ENCODE measurements at places on chromosomes 7 and 10.

DNA sequence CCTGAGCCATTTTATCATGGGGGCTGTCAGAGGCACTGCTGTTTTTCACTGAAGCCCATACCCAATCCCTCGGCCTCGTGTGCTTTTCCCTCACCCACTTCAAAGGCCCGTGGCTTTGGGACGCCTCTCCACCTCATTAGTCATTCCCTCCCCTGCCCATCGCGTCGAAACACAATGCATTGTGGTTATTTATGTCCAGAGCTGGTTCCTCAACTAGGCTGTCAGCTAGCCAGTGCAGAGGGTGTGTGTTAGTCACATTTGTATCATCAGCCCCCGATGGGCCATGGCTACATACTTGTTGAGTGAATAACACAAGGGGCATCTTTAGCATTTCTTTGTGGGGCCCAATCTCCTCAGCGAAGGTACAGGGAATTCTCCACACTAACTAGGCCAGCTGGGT, 3.8 kb upstream of the CRCP start:
- no peak for DNase-seq

- no peak for DNase-seq
Observed at GRCh38 chr7:119397156-119397555, 875.8 kb upstream of the KCND2 start.

GRCh38 chr7:124672011-124672410, 93.6 kb downstream of the GPR37 start:
- no peak for DNase-seq

DNA sequence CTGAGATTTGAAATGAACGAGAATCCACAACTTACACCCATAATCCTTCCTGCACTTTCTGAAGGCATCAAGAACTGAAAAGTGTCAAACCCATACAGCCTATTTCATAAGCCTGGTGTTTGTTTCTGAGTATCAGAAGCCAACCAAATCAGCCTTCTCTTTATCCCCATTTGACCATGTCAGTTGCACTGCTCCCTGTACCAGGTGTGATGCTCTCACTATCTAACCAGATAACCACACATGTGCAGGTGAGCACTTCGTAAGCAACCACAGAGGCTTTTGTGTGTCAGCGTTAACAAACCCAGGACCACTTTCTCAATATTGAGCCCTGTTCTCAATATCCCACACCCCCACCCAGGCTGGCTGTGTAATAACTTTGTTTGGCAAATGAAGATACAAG, 114.4 kb downstream of the DOCK4 start:
- DNase-seq = no peak

- no peak for DNase-seq
Observed at GRCh38 chr10:32104181-32104580, 48.0 kb upstream of the KIF5B start.

- no peak for DNase-seq
Observed at GRCh38 chr7:93594250-93594649, 19.7 kb upstream of the CALCR start.

DNA sequence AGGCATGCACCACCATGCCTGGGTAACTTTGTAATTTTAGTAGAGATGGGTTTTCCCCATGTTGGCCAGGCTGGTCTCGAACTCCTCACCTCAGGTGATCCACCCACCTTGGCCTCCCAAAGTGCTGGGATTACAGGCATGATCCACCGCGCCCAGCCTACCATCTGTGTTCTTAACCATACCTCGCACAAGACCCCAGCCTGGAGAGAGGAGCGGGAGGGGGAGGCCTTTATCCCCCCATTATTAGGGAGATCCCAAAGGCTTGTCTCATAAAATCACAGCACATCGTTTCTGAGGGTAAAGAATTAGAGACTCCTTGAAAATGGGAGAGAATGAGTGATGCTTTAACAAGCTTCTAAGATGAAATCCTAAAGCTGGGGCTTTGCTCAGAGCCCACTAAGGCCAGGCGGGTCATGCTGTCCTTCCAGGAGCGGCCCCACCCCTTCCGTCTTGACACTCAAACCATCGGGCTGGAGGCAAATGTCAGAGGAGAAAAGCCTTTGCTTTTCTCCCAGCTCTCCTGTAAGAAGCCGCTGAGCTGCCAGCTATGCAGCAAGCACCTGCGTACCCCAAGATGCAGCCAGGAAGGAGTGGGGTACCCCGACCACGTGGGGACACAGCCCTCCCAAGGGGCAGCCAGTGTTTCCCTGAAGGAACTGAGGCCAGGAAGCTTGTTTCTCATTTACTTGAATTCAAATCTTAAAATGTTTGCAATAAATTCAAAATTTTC, 339.7 kb downstream of the PTPRN2 start:
- DNase-seq = no peak

GRCh38 chr7:27782849-27783248, 42.9 kb downstream of the TAX1BP1 start:
- DNase-seq = no peak

GRCh38 chr7:86978808-86979506, 80.5 kb downstream of the ELAPOR2 start:
- no peak for DNase-seq

GRCh38 chr7:125391921-125392320, 462.3 kb upstream of the POT1 start:
- DNase-seq = no peak

- no peak for DNase-seq
Observed at GRCh38 chr10:122112021-122112616, 123.2 kb downstream of the TACC2 start.

- no peak for DNase-seq
Observed at GRCh38 chr10:75107756-75108683, 3.4 kb upstream of the SAMD8 start.

DNA sequence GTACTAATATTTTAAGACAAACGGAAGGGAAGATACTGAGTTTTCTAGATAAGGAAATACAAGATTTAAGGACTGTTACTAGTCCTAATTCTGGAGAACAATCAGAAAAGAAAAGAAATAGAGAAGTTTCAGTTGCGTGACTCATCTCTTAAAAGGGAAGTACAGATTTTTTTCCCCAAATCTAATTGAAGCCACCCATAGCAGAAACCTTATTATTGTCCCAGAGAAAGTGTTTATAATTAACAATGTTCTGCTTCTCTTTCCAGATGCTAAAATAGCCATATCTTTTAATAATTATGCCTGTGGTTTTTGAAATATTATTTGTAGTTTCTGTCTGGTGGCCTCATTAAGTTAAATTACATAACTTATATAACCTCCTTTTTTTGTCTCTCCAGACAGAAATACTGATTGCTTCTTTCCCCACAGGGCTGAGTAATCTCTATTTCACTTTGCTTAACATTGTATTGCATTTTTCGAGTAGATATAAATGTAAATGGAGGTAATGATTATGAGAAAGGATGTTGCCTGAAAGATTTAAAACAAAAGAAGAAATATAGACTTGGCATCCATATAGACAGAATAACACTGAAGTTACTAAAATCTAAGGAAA, 240.7 kb upstream of the MBL2 start:
- no peak for DNase-seq

DNA sequence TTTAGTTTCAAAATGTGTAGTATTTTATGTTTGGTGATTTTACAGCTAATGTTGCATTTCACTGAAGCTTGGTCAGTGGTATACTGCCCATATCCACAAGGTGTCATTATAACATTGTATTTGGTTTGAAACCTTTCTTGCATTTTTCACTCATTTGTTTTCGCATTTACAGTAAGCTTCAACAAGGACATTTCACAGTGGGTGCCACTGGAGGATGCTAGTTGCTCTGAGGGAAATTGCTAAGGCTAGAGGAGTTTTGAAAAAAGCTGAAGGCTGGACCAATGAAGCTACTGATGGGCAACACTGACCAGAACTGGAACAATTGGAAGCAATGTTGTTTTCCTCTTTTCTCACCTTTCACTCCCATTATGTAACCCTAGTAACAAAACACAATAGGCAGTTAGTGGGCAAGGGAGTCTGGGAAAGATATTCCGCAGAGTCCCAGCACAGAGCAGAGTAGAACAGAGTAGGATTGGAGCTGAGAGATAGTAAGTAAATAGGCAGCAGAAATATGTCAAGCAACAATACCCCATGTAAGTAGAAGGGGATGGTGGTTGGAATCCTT, 23.6 kb upstream of the SRI start:
- no peak for DNase-seq

DNA sequence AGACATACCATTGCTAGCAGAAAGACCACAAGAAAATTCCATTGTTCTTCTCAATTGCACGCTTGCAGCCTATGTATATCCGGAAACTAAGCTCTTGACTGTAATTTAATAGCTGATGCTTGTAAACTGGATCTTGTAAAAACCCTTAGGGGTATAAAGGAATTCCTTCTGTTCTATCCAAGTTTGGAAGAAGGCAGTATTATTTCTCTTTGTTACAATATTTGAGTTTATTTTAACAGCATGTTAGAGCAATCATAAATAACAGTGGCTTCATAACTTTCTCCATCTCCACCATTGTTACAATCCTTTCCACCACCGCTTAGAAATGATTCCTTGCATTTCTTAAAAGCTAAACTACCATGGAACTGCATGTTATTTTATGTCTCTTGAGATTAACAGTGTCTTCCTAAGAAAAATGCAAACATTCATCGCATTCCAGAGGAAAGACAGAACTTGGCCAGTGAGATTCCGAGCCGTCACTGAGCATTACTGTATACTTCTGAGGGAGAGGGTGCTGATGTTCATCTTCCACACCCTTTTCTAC, 92.5 kb downstream of the TRIL start:
- no peak for DNase-seq

- DNase-seq = no peak
Observed at GRCh38 chr10:16586358-16587138, 64.9 kb upstream of the C1QL3 start.

- no peak for DNase-seq
Observed at GRCh38 chr10:133440633-133441285, 13.0 kb upstream of the SCART1 start.

DNA sequence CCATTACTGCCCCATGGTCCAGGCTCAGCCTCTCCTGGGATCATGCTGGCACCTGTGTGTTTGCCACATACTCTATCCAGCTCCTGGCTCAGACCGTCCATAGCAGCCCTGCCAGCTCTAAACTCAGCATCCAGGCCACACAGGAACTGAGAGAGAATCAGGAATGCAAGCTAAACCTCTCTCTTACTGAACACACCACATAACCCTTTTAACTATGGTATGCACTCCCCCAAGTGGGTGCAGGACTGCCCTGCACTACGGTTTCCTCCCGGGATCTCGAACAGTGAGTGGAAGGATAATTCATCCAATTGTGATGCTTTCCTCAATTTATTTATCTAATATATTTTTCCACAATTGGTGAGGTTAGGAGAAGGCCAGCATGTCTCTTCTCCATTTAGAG, 17.1 kb upstream of the ZNF800 start:
- DNase-seq = no peak

GRCh38 chr7:75040512-75040911, 33.1 kb downstream of the RCC1L start:
- no peak for DNase-seq

GRCh38 chr10:47419421-47419820, 35.3 kb upstream of the ZNF488 start:
- DNase-seq = no peak

GRCh38 chr7:114988026-114988425, 66.1 kb downstream of the MDFIC start:
- no peak for DNase-seq

- DNase-seq = no peak
Observed at GRCh38 chr10:128912568-128913311, 554.3 kb upstream of the MGMT start.
